ENCODE measurements at places on chromosomes 1 and 21.

DNA sequence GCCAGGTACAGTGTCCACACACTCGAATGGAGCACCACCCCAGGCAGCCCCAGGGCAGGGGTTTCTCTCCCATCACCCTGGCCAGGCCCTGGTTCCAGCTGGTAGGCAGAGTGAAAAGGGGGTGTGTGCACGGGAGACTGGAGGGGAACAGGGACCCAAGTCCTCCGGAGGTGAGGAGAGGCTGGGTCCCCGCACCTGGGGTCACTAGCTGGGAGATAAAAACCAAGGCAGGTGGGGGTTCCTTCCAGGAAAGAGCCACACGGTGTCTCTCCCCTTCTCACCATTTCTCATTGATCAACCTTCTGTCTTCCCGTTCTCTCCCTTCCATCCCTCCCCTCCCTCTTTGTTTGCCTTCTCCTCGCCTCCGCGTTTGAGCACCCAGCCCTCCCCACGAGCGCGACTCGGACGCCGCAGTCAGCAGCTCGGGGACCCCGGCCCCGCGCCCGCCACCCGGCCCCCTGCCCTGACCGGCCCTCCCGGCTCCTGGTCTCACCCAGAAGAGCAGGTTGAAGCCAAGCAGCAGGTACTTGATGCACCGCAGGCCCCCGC is 358 bp downstream of the TSPAN2 start:
- no peak for DNase-seq

GRCh38 chr1:227428803-227429202 is 110.5 kb upstream of the CDC42BPA start:
- DNase-seq = no peak

- DNase-seq = no peak
Observed at GRCh38 chr21:39479164-39479813, 27.5 kb downstream of the SH3BGR start.

GRCh38 chr1:199735660-199736059 is 291.9 kb upstream of the NR5A2 start:
- no peak for DNase-seq

- DNase-seq = no peak
Observed at GRCh38 chr1:19735440-19736127, 64.1 kb downstream of the TMCO4 start.

GRCh38 chr1:201748335-201748734 is 80.6 kb upstream of the IPO9 start:
- DNase-seq = no peak

GRCh38 chr21:27704567-27705166 is 737.8 kb upstream of the ADAMTS5 start:
- DNase-seq = no peak

- no peak for DNase-seq
Observed at GRCh38 chr1:4711416-4712275, 57.2 kb downstream of the AJAP1 start.

GRCh38 chr1:68484618-68485017 is 12.3 kb downstream of the DEPDC1 start:
- no peak for DNase-seq

GRCh38 chr1:113128116-113128515 is 55.1 kb downstream of the LRIG2 start:
- no peak for DNase-seq

GRCh38 chr1:55117941-55118340 is 78.6 kb downstream of the PCSK9 start:
- DNase-seq = no peak

DNA sequence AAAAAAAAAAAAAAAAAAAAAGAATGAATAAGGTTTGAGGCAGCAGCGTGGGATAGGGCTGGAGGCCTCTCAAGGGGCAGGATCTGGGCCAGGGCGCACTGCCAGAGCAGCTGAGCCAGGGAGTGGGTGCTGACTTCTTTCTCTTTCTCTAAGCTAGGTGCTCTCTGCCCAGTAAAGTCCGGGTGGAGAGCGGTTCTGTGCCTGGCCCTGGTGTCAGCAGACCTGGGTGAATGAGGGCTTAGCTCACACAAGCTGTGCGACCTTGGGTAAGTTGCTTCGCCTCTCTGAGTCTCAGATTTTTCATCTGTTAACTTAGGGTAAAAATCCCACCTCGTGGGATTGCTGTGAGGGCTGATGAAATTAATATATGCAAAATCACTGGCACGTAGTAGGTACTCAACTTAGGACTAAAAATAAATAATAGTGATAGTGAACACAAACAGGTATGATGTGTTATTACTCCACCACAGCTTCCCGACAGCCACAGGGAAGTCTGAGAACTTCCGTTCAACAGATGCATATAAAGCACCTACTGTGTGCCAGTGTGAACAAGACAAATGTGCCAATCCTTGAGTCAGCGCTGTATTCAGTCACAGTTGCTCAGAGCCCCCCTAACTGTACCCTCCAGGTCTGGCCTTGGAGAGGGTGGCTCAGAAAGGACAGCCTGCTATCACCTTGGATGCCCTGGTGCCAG is 2.0 kb upstream of the FAM131C start:
- no peak for DNase-seq

DNA sequence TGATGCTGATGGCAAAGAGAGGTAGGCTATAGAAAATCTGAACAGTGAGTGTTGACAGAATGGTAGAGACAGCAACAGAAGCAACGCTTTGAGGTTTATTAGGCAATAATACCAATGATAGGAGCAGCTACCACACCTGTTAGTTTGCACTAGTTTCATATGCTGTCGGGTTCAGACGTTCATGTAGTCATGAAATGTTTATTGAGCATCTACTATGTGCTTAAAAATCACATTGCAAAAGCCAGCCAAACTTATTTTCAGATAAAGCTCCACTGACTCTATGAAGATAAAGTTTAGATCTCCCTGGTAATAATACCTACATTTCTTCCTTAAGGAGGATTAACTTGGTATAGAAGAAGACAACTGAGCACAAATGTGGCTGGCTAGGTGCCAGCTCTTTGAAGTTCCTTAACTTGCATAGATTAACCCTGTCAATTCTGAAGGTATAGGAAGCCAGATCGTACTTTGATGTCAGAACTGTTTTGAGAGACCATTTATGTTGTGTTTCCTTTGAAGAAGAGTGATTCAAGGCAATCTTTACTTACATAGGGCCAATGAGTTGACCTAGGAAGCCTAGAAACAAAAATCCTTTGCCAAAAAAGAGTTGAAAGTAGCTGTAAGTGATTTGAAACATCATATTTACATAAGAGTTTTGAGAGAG is 71.5 kb downstream of the DISP1 start:
- no peak for DNase-seq

GRCh38 chr21:25997788-25998611 is 172.6 kb downstream of the APP start:
- no peak for DNase-seq

GRCh38 chr1:121414905-121415304 is 230.1 kb downstream of the SRGAP2C start:
- no peak for DNase-seq

DNA sequence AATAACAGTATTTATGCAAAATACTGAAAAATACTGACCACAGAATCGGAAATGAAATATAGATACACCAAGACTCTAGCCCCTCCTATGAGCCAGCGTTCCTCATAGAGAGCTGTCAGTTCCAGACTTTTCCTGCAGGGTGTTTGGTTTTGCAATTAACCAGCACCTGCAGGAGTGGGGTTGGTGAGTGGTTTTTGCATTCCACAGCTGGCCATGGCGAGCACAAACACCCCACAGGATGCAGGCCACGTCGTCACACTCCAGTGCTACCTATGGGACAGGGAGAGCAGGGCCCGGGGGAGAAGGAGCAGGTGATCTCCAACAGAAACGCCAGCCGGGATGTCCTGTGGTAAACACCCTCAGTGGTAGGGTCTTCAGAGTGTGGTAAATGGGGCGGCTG is 94.1 kb downstream of the ERG start:
- no peak for DNase-seq

- no peak for DNase-seq
Observed at GRCh38 chr1:195105773-195106172, 1502.5 kb downstream of the KCNT2 start.

DNA sequence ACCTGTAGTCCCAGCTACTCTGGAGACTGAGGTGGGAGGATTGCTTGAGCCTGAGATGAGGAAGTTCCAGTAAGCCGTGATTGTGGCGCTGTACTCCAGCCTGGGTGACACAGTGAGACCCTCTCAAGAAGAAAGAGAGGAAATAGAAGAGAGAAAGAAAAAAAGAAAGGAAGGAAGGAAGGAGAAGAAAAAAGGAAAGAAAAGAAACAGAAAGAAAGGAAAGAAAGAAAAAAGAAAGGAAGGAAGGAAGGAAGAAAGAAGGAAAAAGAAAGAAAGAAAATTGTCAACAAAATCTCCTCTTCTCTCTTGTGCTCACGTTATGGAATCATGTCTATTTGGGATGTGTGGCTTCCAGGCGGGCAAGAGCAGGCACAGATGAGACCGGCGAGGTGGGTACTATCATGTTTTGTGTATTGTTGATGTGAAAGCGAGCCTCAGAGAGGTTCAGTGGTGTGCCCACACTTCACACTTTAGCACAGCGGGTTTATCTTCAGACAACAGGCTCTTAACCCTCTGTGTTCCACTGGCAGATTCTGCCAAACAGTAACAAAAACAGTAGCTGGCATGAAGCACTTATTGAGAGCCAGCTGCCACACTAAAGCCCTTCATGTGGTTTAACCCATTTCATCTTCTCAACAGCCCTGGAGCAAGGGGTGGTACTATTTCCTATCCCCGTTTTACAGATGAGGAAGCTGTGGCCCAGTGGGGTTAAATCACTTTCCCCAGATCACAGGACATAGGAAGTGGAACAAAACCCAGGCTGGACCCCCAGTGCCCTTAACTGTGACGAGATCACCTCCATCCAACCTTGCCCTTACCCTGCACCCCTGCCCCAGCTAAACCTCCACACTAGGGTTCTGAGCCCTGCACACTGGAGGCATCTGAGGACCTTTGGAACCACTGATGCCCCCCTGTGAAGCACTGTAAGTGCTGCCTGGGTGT is 94.7 kb upstream of the TARDBP start:
- no peak for DNase-seq

- DNase-seq = no peak
Observed at GRCh38 chr1:219505886-219506285, 107.0 kb downstream of the ZC3H11B start.

- no peak for DNase-seq
Observed at GRCh38 chr1:204445860-204446412, 34.3 kb upstream of the PPP1R15B start.

DNA sequence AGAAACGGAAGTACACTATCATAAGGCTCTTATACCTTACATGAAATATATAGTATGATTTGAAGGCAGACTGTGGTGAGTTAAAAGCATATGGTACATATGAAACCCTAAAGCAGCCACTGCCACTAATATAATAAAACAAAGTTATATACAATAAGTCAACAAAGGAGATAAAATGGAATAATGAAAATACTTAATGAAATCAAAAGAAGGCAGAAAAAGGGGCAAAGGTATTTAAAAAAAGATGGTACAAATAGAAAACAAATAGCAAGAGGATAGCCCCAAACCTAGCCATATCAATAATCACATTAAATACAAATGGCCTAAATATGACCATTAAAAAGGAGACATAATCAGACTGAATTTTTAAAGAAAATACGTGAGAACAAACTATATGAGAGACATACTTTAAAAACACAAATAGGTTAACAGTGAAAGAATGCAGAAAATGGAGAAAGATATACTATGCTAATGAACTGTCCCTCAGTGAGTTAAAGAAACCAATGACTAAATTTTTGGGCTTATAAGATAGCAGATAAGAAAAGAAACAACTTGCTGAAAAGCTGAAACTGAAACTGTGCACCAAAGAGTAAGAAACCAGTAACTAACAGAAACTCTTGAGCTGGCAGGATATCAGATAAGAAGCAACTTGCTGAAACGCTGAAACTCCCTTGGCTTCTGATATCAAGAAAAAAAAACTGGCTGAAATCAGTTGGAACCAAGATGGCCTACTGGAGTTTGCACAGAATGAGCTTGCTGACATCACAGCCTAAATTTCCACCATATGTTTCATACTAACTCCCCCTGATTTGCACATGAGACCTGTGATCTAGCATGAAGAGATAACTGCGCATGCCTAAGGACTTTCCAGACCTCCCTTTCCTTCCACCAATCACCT is 44.3 kb upstream of the IL10 start:
- no peak for DNase-seq

GRCh38 chr21:19785941-19786340 is 1212.3 kb upstream of the NCAM2 start:
- no peak for DNase-seq

- no peak for DNase-seq
Observed at GRCh38 chr1:28306301-28306949, 22.4 kb upstream of the MED18 start.

- no peak for DNase-seq
Observed at GRCh38 chr1:202551683-202552082, 158.6 kb downstream of the SYT2 start.

DNA sequence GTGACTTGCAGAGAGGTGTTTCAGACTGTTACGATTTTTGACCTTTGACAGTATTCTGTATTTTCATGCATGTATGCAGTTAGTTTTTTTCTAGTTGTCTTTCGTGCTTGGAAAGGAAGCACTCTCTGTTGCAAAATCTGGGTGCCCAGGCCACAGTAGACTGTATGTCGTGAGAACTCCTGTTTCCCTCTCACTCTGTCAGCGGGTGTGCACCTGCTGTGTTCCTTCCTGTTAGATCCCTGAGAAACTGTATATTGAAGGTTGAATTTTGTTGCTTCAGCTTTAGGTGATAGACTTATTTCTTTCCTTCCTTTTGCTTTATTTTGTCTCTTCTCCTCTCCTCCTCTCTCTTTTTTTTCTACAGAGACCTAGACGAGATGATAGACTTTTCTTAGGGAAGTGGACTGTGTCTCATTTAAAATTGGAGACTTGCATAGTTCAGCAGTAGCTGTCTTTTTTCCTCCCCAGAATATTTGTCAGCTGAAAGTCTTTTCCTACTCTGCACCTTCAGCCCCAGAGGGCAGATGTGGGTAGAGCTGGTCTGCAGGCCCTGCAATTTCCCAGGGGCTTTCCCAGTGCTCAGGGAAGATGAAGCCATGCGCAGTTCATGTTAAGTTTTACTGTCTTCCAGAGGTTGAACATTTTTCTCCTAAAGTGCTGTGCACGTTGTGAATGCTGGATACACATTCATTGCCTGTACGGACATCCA is 1.4 kb downstream of the TRAPPC10 start:
- DNase-seq = no peak

GRCh38 chr1:38005195-38006007 is at the start of gene FHL3:
FHL3 (minus strand) TSS chr1:38005514; CDS start chr1:37999412, 6,102 bp downstream.
- no peak for DNase-seq

GRCh38 chr1:246152986-246153431 is 354.1 kb downstream of the SMYD3 start:
- no peak for DNase-seq

- no peak for DNase-seq
Observed at GRCh38 chr1:199064971-199065370, 426.1 kb downstream of the PTPRC start.
